ENCODE measurements at places on chromosomes 6 and 20.

DNA sequence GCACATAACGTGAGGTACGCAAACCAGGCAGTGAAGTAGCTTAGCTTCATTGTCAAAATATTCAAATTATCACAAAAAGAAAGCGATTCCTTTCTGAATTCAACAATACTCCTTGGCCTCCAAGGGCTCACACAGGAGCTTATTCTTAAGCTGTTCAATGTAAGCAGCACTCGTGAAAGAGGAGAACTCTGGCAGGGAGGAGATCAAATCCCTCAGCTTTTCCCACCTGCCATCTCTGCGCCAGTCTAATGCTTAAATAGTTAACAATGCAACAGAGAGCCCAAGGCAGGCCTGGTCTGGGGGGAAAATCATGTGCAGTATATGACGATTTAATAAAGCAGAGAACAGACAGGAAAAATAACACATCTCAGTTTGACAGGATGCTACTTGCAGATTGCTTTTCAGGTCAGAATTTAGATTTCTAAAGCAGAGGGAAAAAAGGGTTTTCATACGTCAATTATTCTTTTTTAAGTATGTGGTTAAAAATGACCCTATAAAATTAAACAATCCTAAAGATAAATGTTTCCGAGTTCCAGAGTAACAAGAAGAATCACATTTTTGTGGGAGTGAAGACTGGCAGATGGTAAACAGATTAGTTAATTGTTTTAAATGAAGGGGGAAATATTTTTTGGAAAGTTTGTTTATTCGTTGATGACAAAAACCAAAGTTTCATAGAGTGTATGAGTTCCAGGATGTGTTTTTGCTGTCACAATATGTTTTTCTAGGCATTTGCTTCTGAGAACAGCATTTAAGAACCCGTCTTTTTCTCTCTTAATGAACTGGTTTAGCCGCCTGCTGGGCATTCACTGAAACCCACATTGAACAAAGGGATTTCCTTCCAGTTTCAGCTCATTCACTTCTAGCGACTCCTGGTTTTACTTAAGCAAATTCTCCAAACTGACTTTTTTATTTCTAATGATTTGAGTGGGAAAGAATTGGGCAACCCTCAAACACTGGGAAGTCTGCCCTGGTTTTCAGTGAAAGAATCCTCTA, 45.9 kb downstream of the PLAGL1 start:
- DNase-seq = no peak

GRCh38 chr6:144697369-144697760, 412.2 kb downstream of the UTRN start:
- no peak for DNase-seq

DNA sequence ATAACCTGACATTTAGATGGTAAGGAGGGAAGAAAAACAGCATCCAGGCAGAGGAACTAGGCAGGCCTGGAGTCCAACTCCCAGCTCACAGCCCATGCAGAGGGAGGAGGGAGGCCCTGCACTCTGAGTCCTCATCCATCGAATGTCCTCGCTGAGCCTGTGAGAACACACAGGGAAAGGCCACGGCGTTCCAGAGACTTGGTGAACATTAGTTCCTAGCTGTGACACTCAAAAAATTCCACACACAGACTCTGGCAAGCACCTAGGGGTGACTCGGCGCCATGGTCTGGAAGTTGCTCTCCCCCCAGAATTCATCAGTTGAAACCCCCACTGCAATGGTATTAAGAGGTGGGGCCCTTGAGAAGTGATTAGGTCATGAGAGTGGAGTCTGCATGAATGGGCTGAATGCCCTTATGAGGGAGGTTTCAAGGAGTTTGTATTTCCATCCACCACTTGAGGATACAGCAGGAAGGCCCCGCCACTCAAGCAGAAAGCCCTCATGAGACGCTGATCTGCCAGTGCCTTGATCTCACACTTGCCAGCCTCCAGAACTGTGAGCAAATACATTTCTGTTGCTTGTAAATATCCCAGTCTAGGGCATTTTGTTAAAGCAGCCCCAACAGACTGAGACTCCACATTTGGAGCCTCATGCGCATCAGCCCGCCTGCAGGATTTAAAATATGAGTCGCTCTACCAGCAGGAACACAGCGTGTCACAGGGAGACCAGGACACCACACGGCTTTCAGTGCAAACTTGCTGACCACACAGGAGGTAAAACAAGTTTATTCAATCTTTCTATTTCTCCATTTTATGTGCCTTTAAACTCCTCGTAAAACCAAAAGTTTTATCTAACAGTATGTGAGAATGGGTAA, 73.9 kb downstream of the WDR27 start:
- no peak for DNase-seq

DNA sequence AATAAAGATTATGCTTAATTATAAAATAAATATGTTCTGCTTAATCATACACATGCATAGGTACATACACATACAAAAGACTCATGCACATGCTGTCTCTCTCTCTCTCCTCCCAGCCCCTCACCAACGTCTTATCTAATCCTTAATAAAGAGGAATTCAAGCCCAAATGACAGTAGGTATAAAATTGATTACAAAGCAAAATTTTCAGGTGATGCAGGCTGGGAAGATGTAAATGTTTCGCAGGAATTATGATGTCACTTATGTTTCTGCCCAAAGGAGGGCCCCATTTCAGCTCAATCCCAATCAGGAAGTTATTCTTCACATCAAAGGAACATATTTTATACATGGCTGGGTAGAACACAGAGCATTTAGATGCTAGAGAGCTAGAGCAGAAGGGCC, 284.6 kb upstream of the ID4 start:
- DNase-seq = no peak

- no peak for DNase-seq
Measured at GRCh38 chr20:42130810-42131596, 512.8 kb upstream of the CHD6 start.

- no peak for DNase-seq
Measured at GRCh38 chr6:150036081-150036480, 10.7 kb upstream of the RAET1L start.

- no peak for DNase-seq
Measured at GRCh38 chr20:16554766-16555543, 18.3 kb downstream of the KIF16B start.

- no peak for DNase-seq
Measured at GRCh38 chr6:148140772-148141557, 201.7 kb upstream of the SASH1 start.

DNA sequence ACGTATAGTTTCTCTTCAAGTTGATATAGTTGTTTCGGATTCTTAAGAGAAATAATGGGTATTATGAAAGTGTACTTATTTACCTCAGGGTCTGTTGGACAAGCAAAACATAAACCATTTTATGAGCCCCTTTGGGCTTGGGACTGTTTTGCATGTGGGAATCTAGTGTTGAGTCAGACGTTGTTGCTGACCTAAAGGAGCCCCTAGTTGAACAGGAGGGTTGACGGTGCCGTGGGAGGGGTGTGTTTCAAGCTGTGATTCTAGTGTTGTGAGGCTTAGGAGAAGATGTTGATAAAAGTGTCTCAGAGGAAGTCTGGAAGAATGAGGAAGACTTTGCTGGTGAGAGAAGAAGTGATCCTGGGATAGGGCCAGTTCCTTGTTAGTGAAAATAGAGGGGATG, 140.0 kb downstream of the ARID1B start:
- no peak for DNase-seq

DNA sequence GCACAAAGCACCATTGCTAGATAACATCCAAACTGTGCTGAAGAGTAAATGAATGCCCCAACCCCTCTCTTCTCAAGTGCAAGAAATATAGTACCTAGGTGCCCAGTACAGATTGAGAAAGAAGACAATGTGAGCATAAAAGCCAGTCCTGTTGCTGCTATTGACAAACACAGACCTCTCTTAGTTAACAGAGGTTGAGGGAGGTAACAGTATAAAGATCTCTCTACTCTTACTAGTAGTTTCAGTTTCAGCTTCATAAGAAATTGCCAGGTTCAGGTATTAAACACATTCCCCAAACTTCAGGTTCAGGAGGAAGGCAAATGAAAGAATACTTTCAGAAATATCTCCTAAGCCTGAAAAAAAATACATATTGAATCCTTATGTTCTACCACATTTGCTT, 31.4 kb downstream of the TBC1D32 start:
- DNase-seq = no peak

GRCh38 chr6:123402052-123402451, 234.7 kb downstream of the TRDN start:
- DNase-seq = no peak

DNA sequence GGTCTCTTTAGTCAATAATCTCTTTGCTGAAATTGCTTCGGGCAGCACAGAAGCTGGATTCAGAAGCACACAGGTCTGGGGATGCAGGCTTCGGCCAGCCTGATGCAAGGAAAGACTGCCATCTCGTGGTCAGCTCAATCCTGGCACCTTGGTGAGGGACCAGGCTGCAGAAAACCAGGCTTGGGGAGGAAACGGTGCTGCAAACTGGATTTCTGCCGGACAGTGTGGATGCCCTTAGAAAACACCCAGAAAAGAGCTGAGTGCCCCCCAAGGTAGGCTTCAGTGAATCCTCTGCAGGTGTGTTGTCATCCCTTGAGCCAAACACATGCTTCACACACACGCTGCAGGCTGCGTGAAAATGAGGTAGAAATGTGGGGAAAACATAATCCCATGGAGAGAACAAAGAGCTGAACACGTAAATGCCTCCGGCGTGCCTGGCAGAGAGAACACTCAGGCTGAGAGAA, 89.8 kb upstream of the PAX1 start:
- DNase-seq = no peak

GRCh38 chr20:34458631-34459030, 57.6 kb upstream of the DYNLRB1 start:
- no peak for DNase-seq

- DNase-seq = no peak
Measured at GRCh38 chr6:126051791-126052190, 65.5 kb downstream of the TRMT11 start.

DNA sequence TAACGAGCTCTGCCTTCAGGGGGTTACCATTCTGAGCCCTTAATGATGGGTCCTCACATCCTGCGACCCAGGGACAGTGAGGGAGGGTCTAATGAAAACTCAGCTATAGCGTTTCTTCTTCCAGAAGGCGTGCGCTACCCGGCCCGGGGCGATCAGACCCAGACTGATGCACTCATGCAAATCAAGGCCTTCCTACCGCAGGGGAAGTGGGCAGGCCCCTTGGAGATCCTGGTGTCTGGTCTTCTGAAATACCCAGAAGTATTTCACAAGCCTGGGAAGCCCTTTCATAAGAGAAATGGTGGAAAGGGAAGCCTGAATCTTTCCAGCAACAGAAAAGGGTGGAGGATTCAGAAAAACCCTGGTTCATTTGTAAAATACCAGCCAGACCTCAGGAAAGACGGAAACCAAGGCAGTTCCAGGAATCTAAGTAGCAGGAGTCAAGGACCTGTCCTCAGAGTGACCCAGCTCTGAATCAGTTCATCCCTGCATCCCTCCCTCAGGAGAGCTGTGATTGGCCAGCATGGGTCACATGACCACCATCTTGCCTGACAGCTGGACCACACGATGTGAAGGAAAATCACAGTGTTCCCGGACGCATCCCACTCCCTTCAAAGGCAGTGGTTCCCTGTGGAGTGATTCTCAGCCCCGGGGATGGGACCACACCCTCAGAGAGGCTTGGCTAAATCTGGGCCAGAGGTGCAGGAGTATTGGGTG, 12.7 kb downstream of the BFSP1 start:
- no peak for DNase-seq

DNA sequence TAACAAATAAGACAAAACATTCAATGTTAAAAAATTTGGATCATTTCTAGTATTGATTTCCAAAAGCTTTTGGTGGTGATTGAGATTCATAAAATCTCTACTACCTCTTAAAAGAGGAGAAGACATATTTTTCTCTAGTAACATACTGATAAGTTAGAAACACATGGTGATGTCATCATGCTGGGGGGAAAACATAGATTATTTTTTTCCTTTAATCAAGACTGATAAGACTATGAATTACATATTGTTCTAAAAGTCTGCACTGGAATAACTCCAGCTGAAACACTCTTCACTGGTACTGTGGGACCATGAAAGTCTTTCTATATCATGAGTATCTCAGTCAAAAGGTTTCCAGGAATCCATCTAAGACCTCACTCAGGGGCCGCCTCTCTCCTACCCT, 515.8 kb downstream of the PRKN start:
- no peak for DNase-seq

- no peak for DNase-seq
Measured at GRCh38 chr20:54067606-54068174, 2.7 kb downstream of the BCAS1 start.

DNA sequence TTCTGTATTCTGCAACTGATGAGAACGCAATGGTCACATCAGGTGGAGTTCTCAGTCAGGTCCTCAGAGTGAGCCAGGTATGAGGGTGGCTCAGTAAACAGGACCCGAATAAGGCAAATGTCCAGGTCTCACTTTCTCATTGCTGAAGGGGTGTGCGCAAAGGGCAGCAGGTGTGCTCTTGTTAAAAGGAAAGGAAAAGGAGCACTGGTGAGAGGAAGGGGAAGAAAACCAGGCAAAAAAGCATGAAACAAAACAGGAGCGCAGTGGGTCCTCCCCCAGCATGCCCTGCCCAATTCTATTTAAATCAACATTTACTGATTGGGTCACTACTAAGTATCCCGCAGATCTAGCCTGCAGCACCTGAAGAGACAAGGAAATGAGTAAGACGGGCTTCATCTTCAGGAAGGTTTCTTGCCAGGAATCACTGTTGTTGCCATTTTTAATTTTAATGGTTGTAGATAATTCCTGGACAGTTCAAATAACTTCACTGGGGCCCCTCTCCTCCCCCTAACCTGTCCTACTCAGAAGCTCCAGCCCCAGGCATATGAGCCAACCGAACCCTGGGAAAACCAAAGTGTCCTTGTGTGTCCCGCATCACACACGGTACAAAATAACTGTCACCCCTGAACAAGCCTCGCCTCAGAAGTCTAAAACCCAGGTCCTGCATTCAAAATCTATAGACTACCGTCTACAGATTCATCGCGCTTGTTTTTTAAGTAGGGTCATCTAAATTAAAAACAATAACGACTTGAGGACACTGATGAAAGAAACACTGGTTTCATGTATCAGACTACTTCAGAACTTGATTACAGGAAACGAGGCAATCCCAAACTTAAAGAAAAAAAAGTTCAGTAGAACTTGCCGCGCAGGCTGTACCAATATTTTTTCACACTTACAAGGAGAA, 980 bp downstream of the MBOAT1 start:
- no peak for DNase-seq

DNA sequence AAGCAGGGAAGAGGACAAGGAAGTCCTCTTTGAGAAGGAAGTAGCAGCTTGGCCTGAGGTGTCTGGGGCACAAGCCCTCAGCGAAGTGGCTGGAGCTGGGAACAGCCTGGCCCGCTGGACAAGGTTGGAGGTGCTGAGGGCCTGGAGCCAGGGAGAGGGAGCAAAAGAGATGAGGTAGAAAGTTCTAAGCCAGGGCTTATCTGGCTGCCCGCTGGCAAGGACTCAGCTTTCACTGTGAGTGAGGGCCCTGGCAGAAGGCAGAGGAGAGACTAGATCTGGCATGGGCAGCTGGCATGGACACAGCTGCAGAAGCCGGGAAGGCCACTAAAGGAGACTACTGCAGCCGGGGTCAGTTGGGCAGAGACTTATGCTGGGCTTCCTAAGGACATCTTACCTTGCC, 21.8 kb upstream of the PCMTD2 start:
- DNase-seq = no peak

DNA sequence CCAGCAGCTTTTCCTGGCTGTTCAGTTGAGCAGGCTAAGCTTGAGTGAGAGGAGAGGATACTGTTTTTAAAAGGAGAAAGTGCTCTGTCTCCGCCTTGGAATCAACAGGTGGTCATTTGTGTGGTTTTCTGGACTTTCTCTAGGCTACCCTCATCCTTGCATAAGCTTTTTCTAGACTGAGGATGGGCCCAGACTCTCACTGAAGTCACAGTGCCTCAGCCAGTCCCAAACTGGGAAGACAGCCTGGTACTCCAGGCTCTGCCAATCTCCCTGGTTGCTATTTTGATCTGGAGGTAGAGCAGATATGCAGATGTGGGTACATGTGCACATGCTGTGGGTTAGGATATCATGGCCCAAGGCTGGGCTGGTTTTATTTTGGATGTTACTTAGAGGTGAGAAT, 7.0 kb downstream of the SCUBE3 start:
- no peak for DNase-seq
